Bone marrow (tissue), 2 donors: ENCODE measurements at places on chromosomes 12 and 14.
A peak's percentile ranks its signal among the peaks of the same experiment; 100 is the strongest.

DNA sequence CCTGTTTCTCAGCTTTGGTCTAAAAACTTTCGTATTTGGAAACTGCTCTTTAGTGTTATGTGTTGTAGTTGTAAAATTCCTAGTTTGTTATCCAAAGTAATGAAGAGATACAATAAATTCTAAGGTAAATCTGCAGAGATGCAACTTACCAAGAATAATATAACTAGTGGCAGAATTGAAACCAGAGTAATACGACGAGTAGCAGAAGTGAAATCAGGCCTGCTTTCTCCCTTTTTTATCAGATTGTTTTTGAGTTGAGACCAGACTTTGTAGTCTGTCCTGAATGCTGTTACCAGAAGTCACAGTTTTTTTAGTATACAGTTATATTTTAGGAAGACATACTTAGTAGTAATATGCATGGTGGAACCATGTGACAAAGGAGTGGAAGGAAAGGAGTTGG is 12.5 kb downstream of the PAPOLA start:
- no peak for DNase-seq

GRCh38 chr14:91839749-91840148 is 27.6 kb downstream of the TC2N start:
- DNase-seq: no peak

GRCh38 chr12:19646599-19646998 is 207.3 kb downstream of the AEBP2 start:
- no peak for DNase-seq

- no peak for DNase-seq
Measured at GRCh38 chr12:46453428-46453827, 80.9 kb upstream of the SLC38A2 start.

DNA sequence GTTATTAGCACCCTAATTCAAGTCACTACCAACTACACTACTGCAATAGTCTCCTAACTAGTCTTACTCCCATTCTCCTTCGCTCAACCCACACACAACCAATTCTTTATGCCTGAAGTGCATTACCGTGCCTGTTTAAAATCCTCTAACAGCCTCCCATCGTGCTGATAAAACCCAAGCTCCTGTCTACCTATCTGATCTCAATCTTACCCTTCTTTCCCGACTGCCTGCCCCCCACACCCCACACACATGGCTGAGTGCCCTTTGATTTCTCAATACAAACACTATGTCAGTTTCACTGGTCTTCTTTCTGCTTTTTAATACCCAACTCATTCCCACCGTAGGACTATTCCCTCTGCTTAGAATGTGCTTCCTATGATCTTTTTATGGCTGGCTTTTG is 59.9 kb downstream of the SPPL3 start:
- DNase-seq: no peak

DNA sequence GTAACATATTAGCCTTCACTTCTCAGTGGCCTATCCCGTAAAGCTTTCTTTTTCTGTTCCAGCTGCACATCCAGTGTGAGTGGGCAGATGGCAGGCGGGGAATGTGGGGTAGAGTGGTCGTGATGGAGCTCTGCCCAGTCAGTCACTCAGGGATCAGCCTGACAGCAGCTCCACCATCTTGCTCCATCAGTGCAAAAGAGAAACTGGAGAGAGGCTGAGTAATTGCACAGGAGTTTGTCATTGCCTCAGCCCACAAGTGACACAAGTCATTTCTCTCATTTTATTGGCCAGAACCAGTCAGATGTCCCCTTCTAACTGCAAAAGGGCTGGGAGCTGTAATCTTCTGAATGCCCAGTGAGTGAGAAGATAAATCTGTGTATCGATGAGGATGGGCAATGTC is 66.5 kb downstream of the ATP23 start:
- DNase-seq: no peak

DNA sequence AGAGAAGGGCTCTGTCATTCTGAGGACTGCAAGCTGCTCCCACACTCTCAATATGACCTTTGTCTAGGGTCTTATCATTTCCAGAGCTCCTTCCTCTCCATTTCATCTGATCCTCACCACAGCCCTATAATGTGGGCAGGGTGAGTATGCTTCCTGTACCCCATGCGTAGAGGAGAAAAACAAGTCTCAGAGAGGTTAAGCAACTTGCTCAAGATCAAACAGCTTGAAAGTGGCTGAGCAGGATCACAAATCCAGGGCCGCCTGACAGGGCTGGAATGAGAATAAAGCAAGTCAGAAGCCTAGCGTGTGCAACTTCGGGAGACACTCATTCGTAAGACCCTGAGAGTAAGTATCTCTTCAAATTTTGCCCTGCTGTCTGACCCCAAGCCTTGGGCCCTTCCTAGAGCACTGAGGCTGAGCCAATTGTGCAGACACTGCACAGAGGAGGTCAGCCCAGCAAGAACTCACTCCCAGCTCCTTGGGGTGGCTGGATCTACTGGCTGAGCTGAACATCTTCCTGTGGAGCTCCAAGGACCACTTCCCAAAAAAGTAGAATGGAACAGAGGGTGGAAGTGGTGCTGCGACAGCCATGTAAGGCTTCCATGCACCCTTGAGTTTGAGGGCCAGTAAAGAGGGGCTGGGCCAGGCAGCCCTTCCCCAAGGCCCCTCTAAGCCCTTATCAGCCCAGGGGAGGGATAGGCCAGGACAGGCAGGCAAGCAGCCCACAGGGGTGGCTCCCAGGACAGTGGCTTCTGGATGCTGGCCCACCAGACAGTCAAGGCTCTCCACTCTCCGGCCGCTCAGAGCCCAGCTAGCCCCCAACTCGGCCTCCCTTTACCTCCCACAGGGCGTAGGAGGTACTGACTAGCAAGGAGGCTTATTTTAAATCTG is 10.5 kb downstream of the ZFP36L1 start:
- DNase-seq: no peak

GRCh38 chr12:46892887-46893286 is 67.1 kb upstream of the SLC38A4 start:
- DNase-seq: no peak

DNA sequence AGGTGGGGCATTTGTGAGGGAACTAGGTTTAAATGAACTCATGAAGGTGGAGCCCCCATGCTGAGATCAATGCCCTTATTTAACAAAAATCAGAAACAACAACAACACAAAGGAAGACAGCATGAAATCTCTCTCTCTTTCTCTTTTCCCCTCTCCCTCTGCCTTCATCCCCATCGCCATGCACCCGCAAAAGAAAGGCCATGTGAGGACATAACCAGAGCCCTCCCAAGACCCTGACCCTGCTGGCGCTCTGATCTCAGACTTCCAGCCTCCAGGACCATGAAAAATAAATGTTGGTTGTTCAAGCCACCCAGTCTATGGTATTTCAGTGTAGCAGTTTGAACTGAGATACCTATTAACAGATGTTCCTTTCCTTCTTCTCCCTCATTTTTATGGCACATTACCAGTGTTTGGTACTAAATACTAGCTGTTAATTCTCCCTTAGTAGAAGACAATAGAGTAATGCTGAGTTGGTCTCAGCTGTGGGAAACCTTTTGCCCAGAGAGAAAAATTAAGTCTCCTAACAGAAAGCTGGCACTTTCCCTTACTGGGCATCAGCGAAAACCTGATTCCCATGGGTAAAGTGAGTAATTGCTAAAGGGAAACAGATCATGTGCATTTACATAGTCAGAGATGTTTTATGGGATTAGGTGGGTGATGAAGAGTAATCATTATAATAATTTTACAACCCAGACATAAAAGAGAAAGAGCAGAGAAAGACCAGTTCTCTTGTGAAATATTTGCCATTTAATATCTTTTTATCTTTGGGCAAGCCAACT is 264.0 kb upstream of the PLEKHG7 start:
- DNase-seq: no peak

- DNase-seq: no peak
Measured at GRCh38 chr14:98725191-98725590, 546.8 kb downstream of the BCL11B start.

DNA sequence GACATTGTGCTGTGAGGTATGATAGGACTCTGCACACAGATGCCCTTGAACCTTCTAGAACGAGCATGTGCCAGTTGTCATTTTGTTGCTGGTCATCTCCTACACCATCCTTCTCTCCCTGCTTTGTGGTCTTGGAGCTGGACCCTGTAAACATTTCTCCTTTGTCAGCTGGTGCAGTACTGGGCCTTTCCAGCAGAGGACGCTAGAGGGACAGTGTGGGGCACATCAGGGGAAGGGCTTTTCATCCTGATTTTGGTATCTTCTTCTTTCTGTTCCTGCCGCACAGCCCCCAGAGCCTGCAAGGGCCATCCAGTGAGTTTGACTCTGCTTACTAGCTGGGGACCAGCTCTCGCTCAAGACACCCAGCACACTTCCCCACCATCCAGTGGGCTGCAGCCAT is 484.6 kb downstream of the AACS start:
- no peak for DNase-seq

GRCh38 chr12:114668886-114669288 is 15.1 kb downstream of the TBX3 start:
- no peak for DNase-seq

DNA sequence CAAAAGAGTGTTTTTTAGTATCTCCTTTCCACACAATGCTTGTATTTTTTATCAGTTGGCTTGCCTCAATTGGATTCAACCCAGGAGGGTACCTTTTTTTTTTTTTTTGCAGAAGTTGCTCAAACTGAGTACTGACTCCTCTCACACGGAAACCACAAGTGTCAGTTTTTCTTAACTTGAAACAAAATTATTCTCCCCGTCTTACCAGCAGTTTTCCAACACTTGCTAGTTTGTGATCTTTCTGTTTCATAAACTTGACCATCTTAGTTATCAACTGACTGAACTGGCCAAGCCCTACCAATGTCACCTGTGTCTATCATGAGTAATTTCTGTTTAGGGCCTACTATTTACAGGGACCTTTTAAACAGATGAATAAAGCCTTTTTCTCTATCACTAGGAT is 34.1 kb upstream of the ITPR2 start:
- peak; percentile 74 for DNase-seq

GRCh38 chr14:95496111-95496681 is 20.3 kb downstream of the SYNE3 start:
- DNase-seq: no peak

GRCh38 chr12:89691659-89692058 is 17.0 kb downstream of the ATP2B1 start:
- no peak for DNase-seq

- peak; percentile 36 for DNase-seq
Measured at GRCh38 chr14:105485739-105486162, 935 bp upstream of the CRIP1 start.

DNA sequence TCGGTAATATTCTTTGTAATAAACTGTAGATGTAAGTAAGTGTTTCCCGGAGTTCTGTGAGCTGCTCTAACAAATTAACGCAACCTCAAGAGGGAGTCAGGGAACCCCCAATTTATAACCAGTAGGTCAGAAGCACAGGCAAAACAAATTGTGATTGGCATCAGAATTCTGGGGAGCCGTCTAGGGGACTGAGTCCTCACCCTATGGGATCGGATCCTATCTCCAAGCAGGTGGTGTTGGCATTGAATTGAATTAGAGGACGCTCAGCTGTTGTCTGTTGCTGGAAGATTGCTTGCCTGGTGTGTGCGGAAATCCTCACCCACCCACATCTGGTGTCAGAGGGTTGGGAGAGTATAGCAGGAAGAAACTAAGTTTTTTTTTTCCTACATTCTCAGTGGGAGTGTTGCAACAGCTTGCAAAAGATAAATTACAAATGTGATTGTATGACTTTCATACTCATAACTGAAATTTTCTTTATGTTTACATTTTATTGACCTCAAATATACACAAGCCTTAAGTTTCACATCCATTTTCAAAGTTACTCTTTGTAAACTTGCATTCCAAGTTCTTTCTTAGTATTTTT is 5.5 kb downstream of the TMEM52B start:
- DNase-seq: no peak

DNA sequence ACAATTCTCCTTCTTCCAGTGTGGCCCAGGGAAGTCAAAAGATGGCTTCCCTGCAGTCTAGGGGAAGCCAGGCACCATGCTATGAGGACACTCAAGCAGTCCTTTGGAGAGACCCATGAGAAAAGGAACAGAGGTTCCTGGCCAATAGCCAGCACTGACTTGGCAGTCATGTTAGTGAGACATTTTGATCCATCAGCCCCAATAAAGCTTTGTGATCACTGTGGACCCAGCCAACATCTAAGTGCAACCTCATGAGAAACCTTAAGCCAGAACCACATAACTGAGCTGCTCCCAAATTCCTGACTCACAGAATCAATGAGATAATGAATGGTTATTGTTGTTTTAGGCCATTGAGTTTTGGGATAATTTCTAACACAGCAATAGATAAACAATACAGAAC is 51.0 kb upstream of the NAP1L1 start:
- DNase-seq: no peak

- DNase-seq: no peak
Measured at GRCh38 chr14:74427651-74428050, 1.6 kb upstream of the SYNDIG1L start.

DNA sequence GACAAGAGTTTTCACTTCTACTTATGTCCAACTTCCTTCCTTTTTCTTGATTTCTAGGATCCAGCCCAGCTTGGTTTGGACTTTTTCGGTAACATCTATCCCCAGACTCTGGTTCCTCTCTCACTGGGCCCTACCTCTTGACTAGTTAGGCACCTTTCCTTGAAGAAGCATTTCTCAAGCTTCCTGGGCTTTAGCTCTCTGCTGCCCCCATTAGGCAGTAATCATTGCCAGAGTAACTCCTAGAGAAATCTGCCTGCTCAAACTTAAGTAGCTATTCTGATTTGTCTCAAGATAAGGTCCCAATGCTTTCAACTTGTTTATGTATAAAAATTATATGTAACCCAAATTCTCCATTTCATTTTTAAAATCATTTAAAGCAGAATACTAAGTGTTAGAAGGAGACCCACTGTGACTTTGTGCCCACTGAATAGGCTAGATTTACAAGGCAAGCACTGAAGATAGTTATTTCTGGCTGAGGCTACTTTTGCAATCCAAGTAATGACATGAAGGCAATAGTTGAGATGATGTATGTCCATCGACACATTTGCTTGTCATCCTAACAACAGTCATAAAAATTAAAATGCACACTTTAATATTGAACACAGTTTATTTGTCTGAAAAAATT is 275.0 kb upstream of the G2E3 start:
- no peak for DNase-seq

DNA sequence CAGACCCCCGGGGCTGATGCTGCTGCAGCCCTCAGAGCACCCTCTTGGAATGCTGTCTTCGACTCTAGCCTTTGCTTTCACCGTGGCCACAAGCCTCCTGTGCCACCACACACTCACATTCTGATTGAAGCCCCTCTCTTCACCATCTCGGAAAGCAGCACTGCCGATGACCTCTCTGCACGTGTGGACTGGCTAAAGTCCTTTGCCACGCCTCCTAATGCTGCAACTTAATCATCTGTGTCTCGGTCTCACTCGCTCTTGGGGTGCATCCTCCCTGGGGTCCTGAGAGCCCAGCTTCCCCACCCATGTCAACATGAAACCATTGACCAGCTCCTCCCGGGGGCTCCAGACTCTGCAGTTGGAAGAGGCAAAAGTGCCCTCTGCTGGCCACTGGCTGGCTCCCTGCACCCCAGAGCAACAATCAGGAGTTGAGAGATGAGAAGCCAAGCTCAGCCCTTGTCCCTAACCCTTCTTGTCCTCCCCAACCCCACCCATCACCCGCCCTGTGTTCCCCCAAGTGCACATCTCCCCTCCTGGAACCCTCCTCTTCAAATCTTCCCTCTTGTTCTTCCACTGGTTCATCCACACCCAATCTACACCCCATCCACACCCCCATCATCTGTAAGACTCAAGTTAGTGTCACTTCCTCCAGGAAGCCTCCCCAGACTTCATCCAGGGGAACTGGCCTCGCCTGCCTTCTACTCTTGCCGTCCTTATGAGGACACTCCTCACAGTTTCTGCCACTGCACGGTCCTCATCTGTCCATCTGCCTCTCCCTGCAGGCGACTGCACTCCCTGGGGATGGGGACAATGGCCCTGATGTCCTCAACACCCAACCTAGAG is 23.6 kb upstream of the FAM181A start:
- no peak for DNase-seq
